ENCODE measurements at places on chromosomes 1 and 21. TPM values are rescaled to one million over a fixed set of nuclear protein-coding genes. Genes with fewer than 3 reads are reported as not detected.
A peak's percentile ranks its signal among the peaks of the same experiment; 100 is the strongest.

GRCh38 chr1:6989212-6990159 is 204.2 kb downstream of the CAMTA1 start:
- H3K27me3 ChIP-seq = no peaks in the 10 kb centered on the region
- peaks cover 53% of the 10 kb centered on the region for H3K4me1 ChIP-seq
- no peaks in the 10 kb centered on the region for H3K36me3 ChIP-seq
- H3K4me3 ChIP-seq = peak overlapping the region; percentile 21
- DNase-seq = peak; percentile 62
- H3K27ac ChIP-seq = peak overlapping the region; percentile 78

DNA sequence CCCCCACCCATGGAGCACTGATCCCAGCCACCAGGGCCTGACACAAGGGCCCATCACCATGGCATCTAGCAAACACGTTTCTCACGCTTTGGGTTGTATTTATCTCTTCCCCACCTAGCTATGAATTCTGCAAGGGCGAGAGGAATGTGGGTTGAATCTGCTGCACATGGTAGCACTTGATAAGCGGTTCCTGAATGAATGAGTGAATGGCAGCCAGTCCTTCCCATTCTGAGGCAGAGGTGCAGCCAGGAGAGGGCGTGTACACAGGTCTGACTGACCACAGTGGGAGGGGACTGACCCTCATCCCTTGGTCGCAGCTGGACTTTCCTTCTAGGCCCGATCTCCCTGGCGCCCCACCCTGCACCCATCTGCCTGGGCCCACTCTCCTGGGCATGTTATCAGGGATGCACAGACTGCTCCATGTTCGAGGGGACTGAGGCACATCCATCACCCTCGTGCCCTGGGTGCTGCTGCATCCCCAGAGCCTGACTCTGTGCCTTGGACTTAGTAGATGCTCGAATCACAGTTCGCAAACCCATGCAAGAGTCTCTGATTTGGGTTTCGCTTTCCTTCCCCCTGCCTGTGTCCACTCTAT is 1.0 kb downstream of the RD3 start:
- no peak overlapping the region for H3K4me3 ChIP-seq
- H3K36me3 ChIP-seq = no peaks in the 10 kb centered on the region
- H3K27ac ChIP-seq = no peak overlapping the region
- no peak for DNase-seq
- peaks cover 18% of the 10 kb centered on the region for H3K4me1 ChIP-seq
- H3K27me3 ChIP-seq = no peaks in the 10 kb centered on the region

DNA sequence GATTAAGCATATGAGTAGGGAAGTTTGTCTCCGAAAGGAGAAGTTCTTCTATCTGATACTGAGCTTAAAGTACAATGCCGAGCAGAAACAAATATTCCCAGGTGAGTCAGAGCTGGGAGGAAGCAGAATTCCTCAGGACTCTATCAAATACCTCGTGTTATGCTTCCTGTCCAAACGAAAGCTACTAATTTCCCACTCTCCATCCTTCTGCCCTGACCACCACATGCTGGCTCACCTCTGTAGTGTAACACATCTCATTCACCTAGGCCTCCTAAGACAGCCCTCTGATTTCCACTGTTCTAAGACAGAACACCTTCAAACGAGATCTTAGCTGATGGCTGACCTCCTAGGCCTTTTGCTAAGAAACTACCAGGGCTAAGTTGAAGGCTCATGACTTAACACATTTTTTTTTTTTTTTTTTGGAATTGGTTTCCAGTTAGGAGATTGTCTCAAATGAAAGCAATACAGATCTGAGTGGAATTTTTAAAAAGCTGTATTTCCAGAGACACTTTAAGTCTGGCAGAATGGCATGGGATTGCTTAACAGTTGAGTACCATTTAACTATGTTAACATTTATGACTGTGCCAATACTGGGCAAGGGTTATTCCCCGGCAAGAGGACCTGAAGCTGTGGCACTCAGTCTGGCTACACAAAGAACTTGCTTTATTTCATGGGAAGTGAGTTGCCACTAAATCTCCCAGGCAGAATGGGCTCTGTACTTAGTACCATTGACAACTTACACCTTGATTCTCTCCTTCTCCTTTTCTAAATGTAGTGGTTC is 583.4 kb downstream of the DPYD start:
- H3K27me3 ChIP-seq = no peaks in the 10 kb centered on the region
- H3K4me1 ChIP-seq = peaks cover 3% of the 10 kb centered on the region
- no peak overlapping the region for H3K27ac ChIP-seq
- no peak for DNase-seq
- no peak overlapping the region for H3K4me3 ChIP-seq

GRCh38 chr1:114195819-114196218 is 42.1 kb upstream of the SYT6 start:
- no peak overlapping the region for H3K27ac ChIP-seq
- no peaks in the 10 kb centered on the region for H3K4me1 ChIP-seq
- no peak overlapping the region for H3K4me3 ChIP-seq
- H3K27me3 ChIP-seq = no peaks in the 10 kb centered on the region
- H3K36me3 ChIP-seq = no peaks in the 10 kb centered on the region
- DNase-seq = no peak

- no peak for DNase-seq
- H3K27me3 ChIP-seq = no peaks in the 10 kb centered on the region
- H3K4me3 ChIP-seq = no peak overlapping the region
- no peaks in the 10 kb centered on the region for H3K4me1 ChIP-seq
- no peaks in the 10 kb centered on the region for H3K36me3 ChIP-seq
- no peak overlapping the region for H3K27ac ChIP-seq
Observed at GRCh38 chr1:79188337-79188736, 181.8 kb upstream of the ADGRL4 start.

LCK gene
- total RNA-seq = 0.32 TPM

COL6A2 gene
- total RNA-seq = 5.2 TPM

DNA sequence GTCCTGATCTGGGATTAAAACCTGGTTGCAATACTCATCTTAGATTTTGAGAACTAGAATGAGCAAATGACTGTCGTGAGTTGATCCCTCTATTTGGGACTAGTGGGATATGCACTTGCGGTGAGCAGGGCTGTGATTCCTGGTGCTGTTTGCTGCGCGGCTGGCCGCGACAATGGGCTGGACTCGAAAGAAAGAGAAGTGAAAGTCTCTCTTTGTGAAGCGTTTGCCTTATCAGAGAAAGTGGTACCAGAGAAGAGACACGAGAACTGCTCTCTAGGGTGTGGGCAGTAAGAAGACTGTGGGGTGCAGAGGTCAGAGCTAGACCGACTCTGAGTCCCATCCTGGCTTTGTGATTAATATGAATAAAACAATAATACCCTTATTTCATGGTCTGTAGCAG is 8.6 kb downstream of the ST6GALNAC3 start:
- H3K36me3 ChIP-seq = no peaks in the 10 kb centered on the region
- H3K4me1 ChIP-seq = peaks cover 32% of the 10 kb centered on the region
- peak; percentile 34 for DNase-seq
- no peak overlapping the region for H3K4me3 ChIP-seq
- H3K27ac ChIP-seq = peak overlapping the region; percentile 22
- H3K27me3 ChIP-seq = no peaks in the 10 kb centered on the region

- no peak overlapping the region for H3K4me3 ChIP-seq
- no peaks in the 10 kb centered on the region for H3K27me3 ChIP-seq
- H3K36me3 ChIP-seq = no peaks in the 10 kb centered on the region
- H3K4me1 ChIP-seq = peaks cover 30% of the 10 kb centered on the region
Observed at GRCh38 chr1:77987919-77988318, 9.0 kb upstream of the FUBP1 start.

DNA sequence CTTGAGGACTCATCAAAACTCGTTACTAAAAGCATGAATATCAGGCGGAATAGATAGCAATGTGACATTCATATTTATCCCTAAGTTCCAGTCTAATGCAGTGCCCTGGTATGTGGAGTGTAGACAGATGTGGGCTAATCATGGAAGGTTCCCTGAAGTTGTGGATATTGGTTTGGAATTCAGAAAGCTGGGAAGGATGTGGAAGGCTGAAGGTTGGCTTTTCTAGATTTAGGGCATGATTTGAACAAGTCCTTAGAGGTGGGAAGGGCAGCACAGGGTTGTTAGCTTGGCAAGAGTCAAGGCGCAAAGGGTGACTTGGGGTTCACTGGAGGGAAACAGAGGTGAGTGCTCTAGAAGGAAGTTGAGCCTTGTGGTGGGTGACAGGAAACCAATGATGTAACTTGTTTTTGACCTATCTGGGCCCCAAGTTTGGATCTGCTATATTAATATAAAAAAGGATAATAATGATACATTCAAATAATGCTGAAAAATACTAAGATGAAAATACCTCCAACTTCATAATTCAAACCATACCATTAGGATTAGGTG is 21.9 kb downstream of the LGALS8 start:
- H3K4me3 ChIP-seq = no peak overlapping the region
- peaks cover 13% of the 10 kb centered on the region for H3K36me3 ChIP-seq
- no peaks in the 10 kb centered on the region for H3K4me1 ChIP-seq
- H3K27me3 ChIP-seq = no peaks in the 10 kb centered on the region

GRCh38 chr1:179588425-179589024 is 3.1 kb upstream of the TDRD5 start:
- no peaks in the 10 kb centered on the region for H3K36me3 ChIP-seq
- H3K4me3 ChIP-seq = no peak overlapping the region
- no peak for DNase-seq
- H3K4me1 ChIP-seq = peaks cover 7% of the 10 kb centered on the region

ADGRL2 gene
- 270 TPM for total RNA-seq

WDTC1 gene
- total RNA-seq = 17.8 TPM

CCDC185 gene
- not detected for total RNA-seq

DNA sequence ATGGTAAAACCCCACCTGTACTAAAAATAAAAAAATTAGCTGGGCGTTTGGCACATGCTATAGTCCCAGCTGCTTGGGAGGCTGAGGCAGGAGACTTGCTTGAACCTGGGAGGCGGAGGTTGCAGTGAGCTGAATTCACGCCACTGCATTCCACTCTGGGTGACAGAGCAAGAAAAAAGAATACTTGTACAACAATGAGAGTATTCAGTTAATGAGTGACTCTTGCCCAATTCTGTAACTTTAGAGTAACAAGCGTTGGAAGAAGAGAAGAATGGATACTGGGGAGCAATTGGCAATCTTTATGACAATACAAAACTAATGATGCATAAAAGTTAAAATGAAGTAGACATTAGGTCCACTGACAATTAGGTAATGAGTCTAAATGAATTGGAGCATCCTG is 10.5 kb downstream of the ANXA9 start:
- no peak overlapping the region for H3K4me3 ChIP-seq
- H3K27me3 ChIP-seq = no peaks in the 10 kb centered on the region
- H3K36me3 ChIP-seq = no peaks in the 10 kb centered on the region
- no peak for DNase-seq
- no peak overlapping the region for H3K27ac ChIP-seq

DNA sequence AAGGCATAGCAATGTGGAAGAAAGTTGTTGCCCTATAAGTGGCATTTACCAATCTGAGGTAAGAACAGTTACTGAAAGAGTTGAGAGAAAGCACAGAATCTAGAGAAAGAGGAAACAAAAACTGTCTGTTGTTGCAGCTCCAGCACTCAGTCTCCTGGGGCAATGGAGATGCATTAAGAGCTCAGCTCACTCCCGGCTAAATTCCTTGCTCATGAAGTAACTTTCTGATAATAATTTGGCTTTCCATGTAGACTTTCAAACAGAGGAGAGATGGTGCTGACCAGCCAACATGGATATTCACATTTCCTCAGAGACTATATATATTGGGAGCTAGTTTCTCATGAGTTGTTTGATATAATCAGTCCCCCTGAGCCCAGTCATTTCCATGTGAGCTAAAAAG is 135.3 kb downstream of the GDAP2 start:
- no peak overlapping the region for H3K27ac ChIP-seq
- DNase-seq = no peak
- H3K4me1 ChIP-seq = no peaks in the 10 kb centered on the region
- H3K36me3 ChIP-seq = no peaks in the 10 kb centered on the region

- H3K36me3 ChIP-seq = no peaks in the 10 kb centered on the region
- no peak overlapping the region for H3K27ac ChIP-seq
- peak; percentile 92 for DNase-seq
- H3K27me3 ChIP-seq = peaks cover 66% of the 10 kb centered on the region
Observed at GRCh38 chr1:39922251-39922688, 20.6 kb upstream of the MYCL start.

- no peak for DNase-seq
- H3K27ac ChIP-seq = no peak overlapping the region
- H3K27me3 ChIP-seq = no peaks in the 10 kb centered on the region
- no peaks in the 10 kb centered on the region for H3K36me3 ChIP-seq
- no peak overlapping the region for H3K4me3 ChIP-seq
Observed at GRCh38 chr1:180462102-180462501, 40.3 kb downstream of the ACBD6 start.

GRCh38 chr1:116389013-116389412 is 16.0 kb downstream of the ATP1A1 start:
- no peak overlapping the region for H3K27ac ChIP-seq
- no peak overlapping the region for H3K4me3 ChIP-seq
- peaks cover 25% of the 10 kb centered on the region for H3K36me3 ChIP-seq
- no peak for DNase-seq
- H3K27me3 ChIP-seq = no peaks in the 10 kb centered on the region
- no peaks in the 10 kb centered on the region for H3K4me1 ChIP-seq

DNA sequence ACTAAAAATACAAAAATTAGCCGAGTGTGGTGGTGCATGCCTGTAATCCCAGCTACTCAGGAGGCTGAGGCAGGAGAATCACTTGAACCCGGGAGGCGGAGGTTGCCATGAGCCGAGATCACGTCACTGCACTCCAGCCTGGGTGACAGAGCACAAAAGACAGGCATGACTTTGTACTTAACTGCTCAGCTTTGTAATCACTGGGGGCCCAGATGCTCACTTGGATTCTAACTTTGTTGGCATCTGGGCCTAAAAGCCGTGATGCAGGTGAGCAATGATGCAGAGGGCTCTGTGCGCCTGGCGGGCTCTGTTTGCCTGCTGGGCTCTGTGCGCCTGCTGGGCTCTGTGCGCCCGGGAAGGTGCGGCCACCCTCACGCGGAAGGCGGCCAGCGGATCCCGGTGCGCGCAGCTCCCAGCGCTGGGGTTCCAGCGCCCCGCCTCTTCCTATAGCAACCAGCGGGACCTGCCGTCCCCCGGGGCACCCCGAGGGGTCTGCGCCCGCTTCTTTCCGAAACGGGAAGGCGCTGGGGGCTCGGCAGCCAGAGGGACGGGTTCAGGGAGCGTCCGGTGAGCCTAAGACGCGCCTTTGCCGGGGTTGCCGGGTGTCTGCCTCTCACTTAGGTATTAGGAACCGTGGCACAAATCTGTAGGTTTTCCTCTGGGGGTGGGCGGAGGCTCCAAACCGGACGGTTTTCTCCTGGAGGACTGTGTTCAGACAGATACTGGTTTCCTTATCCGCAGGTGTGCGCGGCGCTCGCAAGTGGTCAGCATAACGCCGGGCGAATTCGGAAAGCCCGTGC is 31.7 kb downstream of the PRMT2 start:
- no peaks in the 10 kb centered on the region for H3K36me3 ChIP-seq
- peak overlapping the region; percentile 63 for H3K4me3 ChIP-seq
- peak; percentile 58 for DNase-seq

DNA sequence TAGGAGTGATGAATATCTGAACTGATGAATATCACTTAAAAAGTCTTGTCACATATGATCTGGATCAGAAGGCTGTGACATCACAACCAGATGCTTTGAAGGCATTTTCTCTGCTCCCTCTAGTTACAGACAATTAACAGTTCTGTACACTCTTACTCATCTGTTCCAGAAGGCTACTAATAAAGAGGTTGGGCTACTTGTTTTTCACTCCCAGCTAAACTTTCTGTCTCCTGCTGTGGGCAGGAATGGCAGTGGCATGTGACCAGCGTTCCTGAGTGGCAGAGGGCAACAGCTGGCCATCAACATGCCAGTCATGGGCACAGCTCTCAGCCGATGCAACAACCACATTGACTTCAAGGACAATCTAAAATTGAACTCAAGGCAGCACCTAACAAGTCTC is 66.7 kb downstream of the SLC45A1 start:
- no peaks in the 10 kb centered on the region for H3K27me3 ChIP-seq
- peak overlapping the region; percentile 78 for H3K27ac ChIP-seq
- DNase-seq = no peak
- H3K4me3 ChIP-seq = no peak overlapping the region
- peaks cover 66% of the 10 kb centered on the region for H3K4me1 ChIP-seq
- no peaks in the 10 kb centered on the region for H3K36me3 ChIP-seq
